ENCODE measurements at places on chromosomes 3 and 15. TPM values are rescaled to one million over a fixed set of nuclear protein-coding genes. Genes with fewer than 3 reads are reported as not detected.

EXD1 gene
- under 0.01 TPM for total RNA-seq

CHL1 gene
- total RNA-seq = 745 TPM

EBLN2 gene
- 5.3 TPM for total RNA-seq

KLF13 gene
- 32.1 TPM for total RNA-seq

CYP8B1 gene
- total RNA-seq = not detected

C3orf49 gene
- not detected for total RNA-seq

FGF12 gene
- 118 TPM for total RNA-seq

Data from diencephalon (tissue), 1 donor.